Activated CD4-positive, alpha-beta memory T cell treated with anti-CD3 and anti-CD28 coated beads, Interleukin-2, amount 10 ng/mL, durations not matched to agents 7 days and 5 days (primary cell): ENCODE measurements at places on chromosomes 6 and 20.
A peak's percentile ranks its signal among the peaks of the same experiment; 100 is the strongest.

GRCh38 chr6:157546321-157546720, 165.3 kb downstream of the ZDHHC14 start:
- DNase-seq = no peak

- DNase-seq = no peak
These were observed 28.3 kb downstream of the ZNF831 start for GRCh38 chr20:59191756-59192532.

DNA sequence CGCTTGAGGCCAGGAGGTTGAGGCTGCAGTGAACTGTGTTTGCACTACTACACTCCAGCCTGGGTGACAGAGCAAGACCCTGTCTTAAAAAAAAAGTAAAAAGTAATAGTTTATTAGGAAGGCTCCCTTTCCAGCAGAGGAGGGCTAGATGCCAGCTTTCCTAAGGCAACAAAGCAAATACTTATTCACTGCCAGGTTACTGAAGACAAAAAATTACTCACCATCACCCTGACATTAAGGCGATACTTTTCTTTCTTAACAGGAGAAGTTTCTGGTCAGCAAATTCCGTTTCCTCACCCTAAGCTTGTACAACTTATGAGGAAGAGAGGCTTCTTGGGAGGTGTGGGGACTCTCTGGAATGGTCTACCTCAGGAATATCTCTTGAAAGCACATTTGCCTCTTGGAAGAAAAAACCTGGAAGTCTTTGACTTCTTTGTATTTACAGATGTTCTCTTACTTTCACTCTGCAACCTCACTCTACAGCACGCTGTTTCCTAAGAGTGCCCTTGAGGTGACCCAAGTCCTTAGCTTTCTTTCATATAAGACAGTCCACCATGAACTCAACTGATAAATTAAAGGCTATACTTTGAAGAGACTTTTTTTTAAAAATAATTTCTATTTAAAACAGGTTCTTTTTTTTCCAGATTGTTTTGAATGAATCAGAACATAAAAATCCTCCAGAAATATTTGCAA, 52.9 kb upstream of the TRAF3IP2 start:
- DNase-seq = no peak

- no peak for DNase-seq
These were observed 47.7 kb downstream of the BANF2 start for GRCh38 chr20:17747431-17747846.

DNA sequence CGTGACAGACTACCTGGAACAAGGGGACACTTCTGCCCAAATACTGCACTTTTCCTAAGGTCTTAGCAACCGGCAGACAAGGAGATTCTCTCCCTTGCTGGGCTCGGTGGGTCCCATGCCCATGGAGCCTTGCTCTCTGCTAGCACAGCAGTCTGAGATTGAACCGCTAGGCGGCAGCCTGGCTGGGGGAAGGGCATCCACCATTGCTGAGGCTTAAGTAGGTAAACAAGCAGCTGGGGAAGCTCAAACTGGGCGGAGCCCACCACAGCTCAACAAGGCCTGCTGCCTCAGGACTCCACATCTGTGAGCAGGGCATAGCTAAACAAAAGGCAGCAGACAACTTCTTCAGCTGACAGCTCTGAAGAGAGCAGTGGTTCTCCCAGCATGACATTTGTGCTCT, 87.8 kb upstream of the ASCC3 start:
- no peak for DNase-seq

DNA sequence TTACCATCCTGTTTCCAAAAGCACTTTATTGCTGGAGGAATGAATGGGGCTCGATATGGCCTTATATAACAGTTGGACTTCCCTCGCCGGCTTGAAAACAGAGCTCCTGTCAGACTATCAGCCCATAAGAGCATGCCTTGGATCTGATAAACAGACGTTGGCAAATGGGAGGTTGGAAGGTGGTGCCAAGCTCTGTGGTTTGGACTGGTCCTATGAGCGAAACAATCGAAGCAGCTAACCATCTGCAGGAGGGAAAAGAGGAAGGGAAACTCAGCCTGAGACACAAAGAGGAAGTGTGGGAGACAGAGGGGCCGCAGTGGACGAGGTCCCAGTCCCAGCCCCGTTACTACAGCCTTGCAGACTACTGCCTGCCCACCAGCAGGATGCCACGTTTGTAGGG, 92.9 kb downstream of the TFAP2C start:
- DNase-seq = no peak

- DNase-seq = no peak
These were observed 155.3 kb downstream of the ZNF217 start for GRCh38 chr20:53438368-53438767.

DNA sequence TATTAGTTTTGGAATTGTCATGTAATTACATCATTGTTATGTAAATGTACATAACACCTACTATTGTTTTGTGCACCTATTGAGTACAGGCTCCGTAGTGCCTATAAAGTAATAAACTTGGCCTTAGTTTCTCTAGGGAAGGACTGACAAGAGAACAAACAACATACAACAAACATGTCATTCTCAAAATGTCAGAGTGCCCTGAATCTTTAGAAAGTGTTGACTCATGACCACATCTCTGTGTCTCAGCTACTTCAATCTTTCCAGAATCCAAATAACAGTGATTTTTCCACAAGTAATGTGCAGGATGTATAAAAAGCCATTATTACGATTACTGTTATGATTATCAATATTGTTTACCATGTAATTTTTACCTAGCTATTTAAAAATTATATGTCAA, 17.2 kb downstream of the LAMP5 start:
- DNase-seq = no peak

DNA sequence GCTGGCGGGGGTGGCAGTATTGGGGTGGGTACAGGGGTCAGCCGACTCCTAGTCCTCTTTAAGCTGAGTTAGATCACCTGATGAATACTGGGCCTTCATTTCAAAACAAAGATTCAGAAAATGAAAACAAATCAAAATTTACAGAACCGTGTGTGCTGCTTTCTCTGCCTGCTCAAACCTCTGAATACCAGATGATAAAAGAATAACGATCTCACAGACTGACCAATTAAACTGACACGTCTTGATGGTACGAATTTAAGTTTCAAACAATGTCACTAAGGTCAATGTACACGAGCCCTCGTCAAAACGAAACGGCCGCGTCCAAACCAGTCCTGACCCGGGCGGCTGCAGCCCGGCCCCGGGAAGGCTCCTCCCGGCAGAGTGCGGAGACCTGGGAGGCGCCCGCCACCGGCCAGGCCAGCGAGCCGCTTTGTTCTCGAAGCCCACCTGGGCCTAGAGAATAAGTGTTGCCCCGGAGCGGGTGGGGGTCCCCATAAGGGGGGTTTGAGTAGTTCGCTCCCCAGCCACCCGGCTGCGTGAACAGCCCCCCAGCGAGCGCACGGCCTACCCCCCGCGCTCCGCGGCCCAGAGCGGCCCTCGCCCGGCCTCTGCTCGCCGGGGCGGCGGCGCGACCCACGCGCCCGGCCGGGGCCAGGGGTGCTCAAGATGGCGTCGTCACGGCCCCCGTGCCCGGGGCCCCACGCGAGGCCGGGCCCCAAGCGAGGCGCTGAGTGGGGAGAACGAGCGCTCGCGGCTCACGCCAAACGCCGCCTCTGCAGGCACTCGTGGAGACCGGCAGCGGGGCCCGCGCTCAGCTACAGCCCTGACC, 728 bp downstream of the PSMA7 start:
- peak; percentile 28 for DNase-seq

GRCh38 chr6:135331002-135331401, 149.9 kb downstream of the MYB start:
- DNase-seq = no peak

GRCh38 chr20:38867062-38867359, 59.2 kb upstream of the FAM83D start:
- no peak for DNase-seq

GRCh38 chr6:53366128-53366641, 17.4 kb upstream of the ELOVL5 start:
- no peak for DNase-seq

GRCh38 chr6:64672131-64672530, 1034.9 kb downstream of the EYS start:
- DNase-seq = no peak

- no peak for DNase-seq
These were observed 726 bp upstream of the EMILIN3 start for GRCh38 chr20:41367393-41367695.

DNA sequence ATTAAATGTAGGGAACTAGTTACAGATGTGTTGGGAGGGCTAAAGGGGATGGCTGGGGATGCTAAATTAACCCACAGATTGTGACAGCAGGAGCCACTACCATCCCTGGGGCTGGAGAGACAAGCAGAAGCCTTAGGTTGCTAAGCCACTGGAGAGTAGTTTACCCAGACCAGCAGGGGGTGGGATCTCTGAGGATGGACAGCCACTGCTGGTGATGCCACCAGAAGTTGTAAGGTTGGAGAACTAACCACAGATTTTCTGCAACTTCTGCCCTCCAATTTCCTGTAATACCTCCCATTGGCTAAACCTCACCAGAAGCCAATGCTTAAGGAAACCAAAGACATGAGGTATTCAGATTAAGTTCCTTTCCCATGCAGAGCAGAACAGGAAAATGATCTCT, 139.6 kb upstream of the NOX3 start:
- no peak for DNase-seq

GRCh38 chr6:5085648-5086293, 630 bp downstream of the PPP1R3G start:
- DNase-seq = no peak

DNA sequence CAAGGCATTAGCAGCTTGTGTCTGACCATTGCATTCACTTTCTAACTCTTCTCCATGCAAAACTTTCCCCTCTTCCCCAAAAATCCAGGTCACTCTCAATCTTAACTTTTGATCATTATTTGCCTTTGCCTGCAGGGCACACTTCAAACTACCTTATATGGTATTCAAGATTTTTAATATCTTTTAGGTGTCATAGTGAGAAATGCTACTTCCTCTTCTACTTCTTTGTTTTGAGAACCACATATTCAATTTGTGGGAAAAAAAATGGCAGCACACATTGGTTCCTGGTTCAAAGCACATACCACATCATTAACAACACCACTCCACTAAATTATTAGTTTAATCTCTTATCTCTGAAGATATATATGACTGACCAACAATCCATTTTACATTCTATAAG, 1267.0 kb upstream of the CITED2 start:
- no peak for DNase-seq

GRCh38 chr6:34301408-34301807, 52.6 kb upstream of the SMIM29 start:
- no peak for DNase-seq

DNA sequence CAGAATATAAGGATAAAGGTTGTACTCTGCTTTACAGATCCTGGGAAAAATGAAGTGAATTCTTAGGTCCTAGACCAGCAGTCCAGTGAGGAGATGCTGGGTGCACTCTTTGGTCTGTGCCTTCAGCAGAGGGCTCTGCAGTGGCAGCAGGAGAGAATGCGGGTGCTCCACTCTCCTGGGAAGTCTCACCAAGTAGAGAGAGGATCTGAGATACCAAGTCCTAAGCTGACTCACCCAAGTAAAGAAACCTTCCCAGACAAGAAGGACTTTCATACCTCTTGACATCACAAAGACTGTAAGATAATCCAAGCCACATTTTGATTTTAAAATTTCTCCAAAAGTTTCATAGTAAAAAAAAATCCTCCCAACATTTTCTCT, 116.9 kb upstream of the EMILIN3 start:
- no peak for DNase-seq

GRCh38 chr6:36113703-36114102, 16.6 kb upstream of the MAPK13 start:
- DNase-seq = no peak

DNA sequence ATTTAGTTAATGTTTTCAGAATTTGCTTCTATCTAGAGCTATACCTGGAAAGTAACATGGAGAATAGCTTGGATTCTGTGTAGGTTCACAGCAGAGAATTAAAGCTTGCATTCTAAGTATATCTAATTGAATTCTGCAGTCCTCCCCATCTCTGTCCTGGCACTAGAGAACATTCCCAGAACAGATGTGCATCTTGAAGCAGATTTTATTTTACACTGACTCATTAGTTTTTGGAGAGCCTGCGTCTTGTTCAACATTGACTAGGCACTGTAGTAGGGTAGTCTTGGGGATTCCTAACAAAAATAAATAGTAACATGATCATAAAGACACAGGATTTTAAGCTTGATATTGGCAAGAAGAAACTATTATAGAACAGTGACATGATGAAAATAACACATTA, 36.2 kb upstream of the BAG2 start:
- no peak for DNase-seq

DNA sequence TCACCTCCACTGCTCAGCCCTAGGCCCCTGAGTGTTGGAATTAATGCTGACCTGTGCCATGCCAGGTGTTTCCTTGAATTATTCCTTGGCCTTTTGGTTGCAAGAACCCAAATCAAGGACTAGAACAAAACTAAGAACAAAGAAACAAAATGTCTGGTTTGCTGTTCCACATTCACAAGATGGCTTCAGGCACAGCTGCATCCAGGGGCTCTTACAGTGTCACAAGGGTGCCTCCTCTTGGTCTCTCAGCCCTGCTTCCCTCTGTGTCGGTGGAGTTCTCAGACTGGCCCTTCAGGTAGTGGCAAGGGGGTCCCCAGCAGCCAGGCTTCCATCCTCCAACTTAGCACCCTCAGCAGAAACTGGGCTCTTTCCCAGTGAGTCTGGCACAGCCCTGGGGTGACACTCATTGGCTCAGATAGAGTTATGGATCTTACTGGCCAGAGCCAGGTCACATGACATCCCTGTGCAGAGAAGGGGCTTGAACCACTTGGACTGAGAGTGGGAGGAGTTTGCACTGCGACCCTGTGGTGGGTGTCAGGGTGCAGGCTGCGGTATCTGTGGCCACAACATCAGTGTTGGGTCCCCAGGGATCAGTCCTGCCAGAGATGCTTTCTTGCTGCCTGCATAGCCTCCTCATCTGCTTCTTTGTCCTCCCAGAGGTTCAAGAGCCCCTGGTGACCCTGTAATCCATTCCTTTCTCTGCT, 427.7 kb upstream of the SULF2 start:
- no peak for DNase-seq

- DNase-seq = no peak
These were observed 310.9 kb downstream of the CDH4 start for GRCh38 chr20:61562897-61563504.

GRCh38 chr20:50852085-50852484, 57.2 kb downstream of the BCAS4 start:
- DNase-seq = no peak

DNA sequence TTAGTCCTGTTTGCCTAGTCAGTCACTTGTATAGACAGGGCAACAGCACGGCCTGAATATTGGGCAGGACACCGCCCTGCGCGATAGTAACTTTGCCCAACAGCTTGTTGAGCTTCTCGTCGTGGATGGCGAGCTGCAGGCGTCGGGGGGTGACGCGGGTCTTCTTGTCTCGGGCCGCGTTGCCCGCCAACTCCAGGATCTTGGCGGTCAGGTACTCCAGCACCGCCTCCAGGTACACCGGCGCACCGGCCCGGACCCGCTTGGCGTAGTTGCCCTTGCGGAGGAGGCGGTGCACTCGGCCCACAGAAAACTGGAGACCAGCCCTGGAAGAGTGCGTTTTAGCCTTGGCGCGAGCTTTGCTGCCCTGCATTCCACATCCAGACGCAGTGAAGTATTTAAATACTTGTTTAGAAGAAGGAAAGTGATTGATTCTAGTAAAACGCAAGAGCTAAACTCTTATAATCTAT, 92.8 kb upstream of the BTN3A2 start:
- peak; percentile 69 for DNase-seq

GRCh38 chr20:2403291-2404052, 22.8 kb downstream of the TGM6 start:
- no peak for DNase-seq
